Astrocyte (in vitro differentiated cells and primary cell): ENCODE measurements at places on chromosomes 11 and 22. TPM values are rescaled to one million over a fixed set of nuclear protein-coding genes. Genes with fewer than 3 reads are reported as not detected.

GRCh38 chr11:20364341-20364792 lies 853 bp downstream of the HTATIP2 start:
- no peak overlapping the region for H3K27ac ChIP-seq
- no peaks in the 10 kb centered on the region for H3K27me3 ChIP-seq
- no peak for DNase-seq

- H3K27me3 ChIP-seq: no peaks in the 10 kb centered on the region
- no peaks in the 10 kb centered on the region for H3K4me1 ChIP-seq
- no peak for DNase-seq
- no peak overlapping the region for H3K4me3 ChIP-seq
- H3K36me3 ChIP-seq: peaks cover 8% of the 10 kb centered on the region
Observed at GRCh38 chr11:32939866-32940265, 47.3 kb downstream of the QSER1 start.

- DNase-seq: no peak
- H3K27ac ChIP-seq: no peak overlapping the region
- no peaks in the 10 kb centered on the region for H3K36me3 ChIP-seq
Observed at GRCh38 chr11:43547889-43548381, 132.6 kb upstream of the HSD17B12 start.

DNA sequence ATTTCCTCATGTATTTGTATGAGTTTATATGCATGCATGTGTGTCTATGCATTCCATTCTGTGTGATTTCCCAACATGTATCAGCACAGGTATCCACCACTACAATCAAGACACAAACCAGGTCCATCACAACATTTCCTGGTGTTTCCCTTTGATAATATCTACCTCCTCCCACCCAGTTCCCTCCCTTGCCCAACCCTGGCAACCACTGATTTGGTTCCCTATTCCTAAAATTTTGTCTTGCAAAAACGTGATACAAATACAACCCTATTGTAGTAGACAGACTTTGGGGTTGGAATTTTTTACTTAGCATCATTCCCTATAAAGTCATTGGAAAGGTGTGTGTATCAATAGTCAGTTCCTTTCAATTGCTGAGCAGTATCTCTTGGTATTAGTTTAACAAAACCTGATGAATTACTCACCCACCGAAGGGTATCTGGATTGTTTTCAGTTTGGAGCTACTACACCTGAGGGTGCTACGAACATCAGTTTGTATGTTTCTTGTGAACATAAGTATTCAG lies 51.8 kb upstream of the IGLL5 start:
- H3K27ac ChIP-seq: no peak overlapping the region
- no peak for DNase-seq
- H3K4me3 ChIP-seq: no peak overlapping the region
- no peaks in the 10 kb centered on the region for H3K27me3 ChIP-seq
- no peaks in the 10 kb centered on the region for H3K4me1 ChIP-seq
- no peaks in the 10 kb centered on the region for H3K36me3 ChIP-seq

DNA sequence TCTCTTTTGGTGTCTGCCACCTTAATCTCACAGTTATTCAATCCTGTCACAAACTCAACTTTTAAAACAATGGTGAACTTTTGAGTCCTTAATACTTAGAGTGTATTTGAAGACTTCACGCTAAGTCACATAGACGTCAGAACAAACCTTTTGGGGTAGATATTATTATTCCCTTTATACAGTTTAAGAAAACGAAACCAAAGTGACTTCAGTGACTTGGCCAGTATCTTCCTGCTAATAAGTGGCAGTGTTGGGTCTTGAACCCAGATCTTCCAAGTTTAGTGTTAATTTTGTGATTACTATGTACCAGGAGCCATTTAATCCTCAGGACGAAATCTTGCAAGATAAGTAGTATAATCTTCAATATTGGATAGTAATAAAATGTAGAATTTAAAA lies 691 bp downstream of the CEP295 start:
- peak overlapping the region; percentile 84 for H3K27ac ChIP-seq
- peak overlapping the region; percentile 87 for H3K4me3 ChIP-seq
- H3K27me3 ChIP-seq: no peaks in the 10 kb centered on the region
- DNase-seq: no peak
- no peaks in the 10 kb centered on the region for H3K36me3 ChIP-seq
- H3K4me1 ChIP-seq: no peaks in the 10 kb centered on the region

DNA sequence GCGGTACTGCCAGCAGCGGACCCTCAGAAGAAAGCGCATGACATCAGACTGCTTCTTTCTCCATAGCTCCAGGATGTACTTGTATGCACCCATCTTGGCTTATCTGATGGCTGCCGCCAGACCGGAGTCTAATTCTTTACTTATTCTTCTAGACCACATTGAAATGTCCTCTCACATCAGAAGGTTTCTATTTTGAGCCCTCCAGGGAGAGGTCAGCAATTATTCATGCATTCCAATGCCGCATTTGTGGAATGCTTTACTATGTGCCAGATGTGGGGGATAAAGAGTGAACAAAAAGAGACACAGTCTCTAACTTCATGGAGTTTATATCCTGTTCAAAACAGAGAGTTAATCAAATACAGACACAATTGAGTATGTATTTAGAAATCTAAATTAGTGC lies 230.1 kb downstream of the MIAT start:
- no peaks in the 10 kb centered on the region for H3K36me3 ChIP-seq
- peak; percentile 97 for DNase-seq
- H3K27me3 ChIP-seq: no peaks in the 10 kb centered on the region
- peak overlapping the region; percentile 54 for H3K27ac ChIP-seq
- H3K4me1 ChIP-seq: peaks cover 36% of the 10 kb centered on the region

GRCh38 chr11:123381817-123382554 lies 48.1 kb upstream of the GRAMD1B start:
- no peaks in the 10 kb centered on the region for H3K4me1 ChIP-seq
- no peaks in the 10 kb centered on the region for H3K36me3 ChIP-seq
- H3K27me3 ChIP-seq: peaks cover 24% of the 10 kb centered on the region
- no peak overlapping the region for H3K4me3 ChIP-seq
- DNase-seq: no peak

DNA sequence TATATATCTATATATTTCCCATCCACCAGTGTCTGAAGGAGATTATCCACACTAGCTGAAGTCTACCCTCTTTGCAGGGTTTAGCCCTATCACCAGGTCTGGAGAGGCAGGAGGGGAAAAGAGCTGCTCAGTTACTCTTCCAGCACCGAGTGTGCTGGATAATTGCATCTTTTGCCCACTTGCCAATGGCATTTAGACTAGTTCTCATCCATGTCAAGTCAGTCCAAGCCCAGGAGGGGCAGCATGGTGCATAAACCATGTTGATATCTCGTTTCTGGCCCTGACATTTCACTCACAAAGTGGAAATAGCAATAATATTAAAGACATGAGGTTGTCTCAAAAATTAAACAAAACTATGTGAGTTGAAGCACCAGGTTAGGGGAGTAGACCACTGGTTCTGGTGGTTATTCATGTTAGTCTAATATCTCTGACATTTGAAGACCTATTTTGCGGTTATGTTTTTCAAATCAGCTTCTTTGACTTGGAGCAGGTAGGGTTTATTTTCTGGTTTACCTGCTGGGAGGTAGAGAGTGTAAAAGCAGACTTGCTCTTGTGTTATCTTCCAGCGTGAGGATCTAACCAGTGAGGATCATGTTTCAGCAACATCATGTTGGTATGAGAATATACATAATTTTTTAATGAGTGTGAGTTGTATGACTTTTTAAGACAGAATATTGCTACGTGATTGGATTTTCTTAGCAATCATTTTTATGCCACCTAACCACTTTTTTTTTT lies 273.2 kb upstream of the KIRREL3 start:
- no peak overlapping the region for H3K4me3 ChIP-seq
- H3K36me3 ChIP-seq: no peaks in the 10 kb centered on the region
- H3K27me3 ChIP-seq: no peaks in the 10 kb centered on the region
- no peak overlapping the region for H3K27ac ChIP-seq
- no peaks in the 10 kb centered on the region for H3K4me1 ChIP-seq

Gene PNPLA3
- 8.3 and 10.8 TPM in 2 replicates for total RNA-seq

GRCh38 chr11:57763568-57763967 lies 2.0 kb downstream of the CTNND1 start:
- peak; percentile 42 for DNase-seq
- peak overlapping the region; percentile 95 for H3K4me3 ChIP-seq
- peak overlapping the region; percentile 27 for H3K27ac ChIP-seq
- no peaks in the 10 kb centered on the region for H3K27me3 ChIP-seq
- peaks cover 13% of the 10 kb centered on the region for H3K4me1 ChIP-seq

Gene ADORA2A
- 2.2 and 3.9 TPM in 2 replicates for total RNA-seq

DNA sequence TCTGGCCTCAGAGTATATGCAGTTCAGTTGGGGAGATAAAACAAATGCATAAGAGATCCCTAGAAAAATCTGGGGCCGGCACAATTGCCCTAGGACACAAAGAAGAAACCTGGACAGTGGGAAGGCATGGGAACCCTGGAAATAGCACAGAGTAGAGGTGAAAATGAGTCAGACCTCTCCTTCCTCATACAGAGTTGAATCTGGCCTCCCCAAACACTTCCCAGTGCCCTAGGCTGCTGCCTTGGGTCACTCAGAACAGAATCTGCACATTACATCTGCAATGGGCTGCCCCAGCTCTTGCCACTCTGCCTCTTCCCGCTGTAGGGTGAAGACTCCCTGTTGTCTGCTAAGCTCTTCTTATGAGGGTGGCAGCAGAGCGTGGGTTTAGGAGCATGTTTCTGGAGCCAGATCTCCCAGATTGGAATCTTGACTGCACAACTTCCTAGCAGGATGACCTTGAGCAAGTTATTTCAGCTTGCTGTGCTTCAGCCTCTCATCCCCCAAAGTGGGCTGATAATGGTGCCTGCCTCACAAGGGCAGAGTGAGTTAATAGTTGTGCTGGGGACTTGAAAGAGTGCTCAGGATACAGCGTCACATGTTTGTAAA lies 47.1 kb upstream of the NECTIN1 start:
- no peak overlapping the region for H3K27ac ChIP-seq
- H3K36me3 ChIP-seq: no peaks in the 10 kb centered on the region
- no peak overlapping the region for H3K4me3 ChIP-seq
- DNase-seq: no peak
- peaks cover 15% of the 10 kb centered on the region for H3K27me3 ChIP-seq

Gene KCNK4
- total RNA-seq: 0.52 TPM in 1 of 2 replicates, not detected in the other

DNA sequence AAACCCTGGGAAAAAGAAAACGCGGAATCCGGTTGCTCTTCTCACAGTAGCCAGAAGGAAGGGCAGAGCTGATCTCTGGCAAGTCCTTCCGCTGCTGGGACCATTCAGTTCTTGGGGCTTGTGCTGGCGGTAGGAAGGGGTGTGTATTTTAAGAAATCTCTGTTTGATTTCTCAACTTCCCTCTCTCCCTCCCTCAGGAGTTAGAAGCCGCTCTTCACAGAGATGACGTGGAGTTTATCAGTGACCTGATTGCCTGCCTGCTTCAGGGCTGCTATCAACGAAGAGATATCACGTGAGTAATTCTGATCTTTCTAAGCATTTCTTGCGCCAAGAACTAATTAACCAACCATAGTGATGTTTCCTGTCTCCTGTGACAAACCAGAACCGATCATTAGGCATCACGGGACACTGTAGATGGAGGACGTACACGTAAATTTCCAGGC lies 85.9 kb upstream of the SLC25A18 start:
- no peak overlapping the region for H3K4me3 ChIP-seq
- no peaks in the 10 kb centered on the region for H3K36me3 ChIP-seq
- H3K27me3 ChIP-seq: no peaks in the 10 kb centered on the region
- H3K4me1 ChIP-seq: no peaks in the 10 kb centered on the region
- H3K27ac ChIP-seq: no peak overlapping the region
- DNase-seq: no peak

Gene OR8D2
- not detected in 2 replicates for total RNA-seq

Gene TCN1
- 0.45 TPM in 1 of 2 replicates, not detected in the other for total RNA-seq

DNA sequence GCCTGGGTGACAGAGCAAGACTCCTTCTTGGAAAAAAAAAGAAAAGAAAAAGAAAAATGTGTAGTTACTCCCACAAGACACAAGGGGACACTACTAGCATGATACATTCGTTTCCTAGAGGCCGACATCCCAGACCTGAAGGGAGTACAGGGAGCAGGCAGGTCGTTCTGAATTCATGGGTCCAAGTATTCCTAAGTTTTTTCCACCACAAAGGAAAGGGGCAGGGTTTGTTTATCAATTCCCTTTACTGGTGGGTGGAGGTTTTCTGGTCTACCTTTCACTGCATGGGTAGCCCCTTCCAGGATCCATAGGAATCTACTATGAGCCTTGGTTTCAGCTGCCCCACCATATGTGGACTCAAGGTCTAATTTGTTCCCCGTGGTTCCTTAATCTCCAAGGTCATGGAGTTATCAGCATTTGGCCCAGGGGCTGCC lies 11.8 kb downstream of the TIGD3 start:
- no peaks in the 10 kb centered on the region for H3K36me3 ChIP-seq
- H3K27ac ChIP-seq: no peak overlapping the region
- peaks cover 8% of the 10 kb centered on the region for H3K4me1 ChIP-seq
- DNase-seq: peak; percentile 61
- H3K4me3 ChIP-seq: no peak overlapping the region
- H3K27me3 ChIP-seq: no peaks in the 10 kb centered on the region

DNA sequence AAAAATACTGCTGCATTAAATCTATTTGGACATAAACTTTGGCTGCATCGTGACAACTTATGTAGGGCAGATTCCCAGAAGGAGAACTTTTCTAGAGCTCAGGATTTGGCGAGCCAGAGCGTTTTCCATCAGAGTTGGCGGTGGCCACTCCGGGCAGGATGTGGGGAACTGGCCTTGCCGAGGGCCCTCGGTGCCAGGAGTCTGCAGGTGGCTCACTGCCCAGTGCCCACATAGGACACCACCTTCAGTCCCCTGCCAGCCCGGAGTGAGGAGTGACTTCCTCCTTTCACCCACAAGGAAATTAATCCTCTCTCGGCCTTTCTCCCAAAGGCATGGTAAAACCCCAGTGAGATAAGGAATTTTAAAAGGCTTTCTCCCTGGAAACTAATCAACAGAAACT lies 1.6 kb upstream of the LGALS2 start:
- H3K27me3 ChIP-seq: no peaks in the 10 kb centered on the region
- H3K36me3 ChIP-seq: no peaks in the 10 kb centered on the region
- no peak overlapping the region for H3K4me3 ChIP-seq

GRCh38 chr22:23259916-23260644 lies 79.8 kb downstream of the BCR start:
- H3K4me3 ChIP-seq: no peak overlapping the region
- no peaks in the 10 kb centered on the region for H3K4me1 ChIP-seq
- DNase-seq: no peak

Gene BEST1
- 0.60 and 0.66 TPM in 2 replicates for total RNA-seq

- H3K36me3 ChIP-seq: no peaks in the 10 kb centered on the region
- no peak overlapping the region for H3K4me3 ChIP-seq
- H3K27ac ChIP-seq: no peak overlapping the region
- no peak for DNase-seq
- H3K27me3 ChIP-seq: no peaks in the 10 kb centered on the region
Observed at GRCh38 chr11:116553482-116553881, 219.3 kb downstream of the BUD13 start.

DNA sequence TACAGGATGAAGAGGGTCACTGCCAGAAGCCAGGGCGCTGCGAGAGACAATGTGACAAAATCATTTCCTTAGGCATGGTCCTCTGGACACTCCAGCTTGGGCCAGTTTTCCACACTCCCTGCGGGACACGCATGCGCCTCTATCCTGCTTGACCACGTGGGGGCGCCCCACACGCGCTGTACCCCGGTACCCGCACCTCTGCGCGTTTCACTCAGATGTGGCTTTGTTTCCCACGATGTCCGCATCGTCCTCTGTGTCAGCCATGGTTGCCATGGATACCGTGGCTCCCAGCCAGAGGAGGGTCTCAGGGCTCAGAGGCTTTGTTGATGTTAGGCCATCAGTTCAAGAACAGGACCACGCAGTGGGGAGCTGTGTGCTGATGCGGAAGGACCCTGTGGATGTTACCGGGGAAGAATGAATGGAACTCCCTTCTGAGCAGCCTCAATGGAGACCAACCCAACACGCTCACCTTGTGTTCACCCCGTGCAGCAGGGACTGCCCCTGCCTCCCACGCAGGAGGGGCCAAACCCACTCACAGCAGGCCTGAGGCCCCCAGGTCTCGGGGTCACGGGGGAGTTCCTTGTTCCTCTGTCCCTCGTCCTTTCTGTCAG lies 101.1 kb upstream of the SLC22A12 start:
- DNase-seq: no peak
- H3K4me3 ChIP-seq: no peak overlapping the region
- peaks cover 31% of the 10 kb centered on the region for H3K27me3 ChIP-seq
- H3K4me1 ChIP-seq: no peaks in the 10 kb centered on the region
- no peak overlapping the region for H3K27ac ChIP-seq
